ENCODE measurements at places on chromosomes 3 and 15. TPM values are rescaled to one million over a fixed set of nuclear protein-coding genes. Genes with fewer than 3 reads are reported as not detected.

Gene CD200
- 49.2 TPM for total RNA-seq

Gene EPHA6
- 12.8 TPM for total RNA-seq

Gene WNT5A
- 1.4 TPM for total RNA-seq

Gene VPS33B
- 22.7 TPM for total RNA-seq

Gene OIP5
- 8.5 TPM for total RNA-seq

Gene EXD1
- total RNA-seq: not detected

DNA sequence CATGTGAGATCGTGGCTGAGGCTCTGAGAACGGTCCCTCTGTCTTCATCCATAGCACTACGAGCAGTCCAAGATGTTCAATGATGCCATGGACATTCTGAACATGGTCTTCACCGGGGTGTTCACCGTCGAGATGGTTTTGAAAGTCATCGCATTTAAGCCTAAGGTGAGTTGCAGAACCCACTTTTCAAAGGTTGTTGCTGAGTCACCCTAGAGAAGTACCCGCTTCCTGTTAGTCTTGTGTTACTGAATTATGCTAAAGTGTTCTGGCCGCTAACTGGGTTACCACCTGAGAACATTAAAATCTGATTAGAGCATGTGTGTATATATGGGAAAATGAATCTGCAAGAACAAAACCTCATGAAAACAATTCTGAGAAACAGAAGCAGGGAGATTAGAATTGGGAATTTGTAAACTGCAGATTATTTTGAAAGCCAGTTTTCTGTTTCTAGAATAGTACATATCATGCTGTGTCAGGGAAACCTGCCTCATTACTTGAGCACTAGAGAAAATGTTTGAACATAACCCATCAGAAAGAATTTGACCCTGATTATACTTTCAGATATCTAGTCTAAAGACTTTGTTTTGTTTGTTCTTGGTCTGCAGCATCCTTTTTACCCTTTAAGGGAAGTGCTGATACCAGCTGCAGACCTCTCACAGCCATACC, 92.6 kb downstream of the CHDH start:
- DNase-seq: no peak

- no peak for DNase-seq
Observed at GRCh38 chr3:71863563-71864190, 78.7 kb upstream of the PROK2 start.

- no peak for DNase-seq
Observed at GRCh38 chr3:41464401-41464800, 265.1 kb downstream of the CTNNB1 start.

DNA sequence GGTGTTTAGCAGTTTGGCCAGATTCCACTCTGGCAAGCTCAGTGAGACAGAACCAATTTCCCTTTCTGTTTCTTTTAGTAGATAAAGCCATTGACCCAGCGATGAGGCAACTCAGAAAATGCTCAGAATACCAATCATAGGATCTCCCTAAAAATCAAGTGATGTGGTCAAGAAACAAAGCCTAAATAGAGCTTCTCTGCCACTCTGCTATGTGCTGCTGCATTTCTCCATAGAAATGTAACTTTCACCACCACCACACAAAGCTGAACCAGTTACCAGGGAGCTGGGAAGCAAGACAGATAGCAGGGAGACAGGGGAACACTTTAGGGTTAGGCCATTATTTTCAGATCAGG, 109.8 kb downstream of the RPL22L1 start:
- DNase-seq: no peak

DNA sequence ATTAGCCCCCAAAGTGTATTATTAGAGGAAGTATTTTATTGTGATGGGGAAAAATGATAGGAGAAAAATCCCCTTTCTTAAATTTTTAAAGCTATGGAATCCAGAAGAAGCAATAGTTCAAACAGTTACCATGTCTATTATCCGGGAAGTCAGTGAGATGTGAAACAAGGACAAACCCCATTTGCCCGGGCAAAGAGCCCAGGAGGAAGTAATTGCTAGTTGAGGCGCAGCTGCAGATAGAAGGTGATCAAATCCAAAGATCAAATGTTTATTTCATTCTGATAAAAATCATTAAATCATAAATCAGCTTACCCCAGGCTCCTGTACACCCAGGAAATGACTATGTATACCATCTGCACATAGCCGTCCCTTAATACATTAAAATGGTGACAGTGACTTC, 204.0 kb upstream of the CRBN start:
- no peak for DNase-seq

GRCh38 chr3:67017211-67017610, 19.1 kb downstream of the KBTBD8 start:
- peak; percentile 55 for DNase-seq

GRCh38 chr3:156158656-156159295, 38.4 kb downstream of the KCNAB1 start:
- no peak for DNase-seq

GRCh38 chr3:141782386-141782932, 19.3 kb downstream of the GRK7 start:
- DNase-seq: peak; percentile 55

DNA sequence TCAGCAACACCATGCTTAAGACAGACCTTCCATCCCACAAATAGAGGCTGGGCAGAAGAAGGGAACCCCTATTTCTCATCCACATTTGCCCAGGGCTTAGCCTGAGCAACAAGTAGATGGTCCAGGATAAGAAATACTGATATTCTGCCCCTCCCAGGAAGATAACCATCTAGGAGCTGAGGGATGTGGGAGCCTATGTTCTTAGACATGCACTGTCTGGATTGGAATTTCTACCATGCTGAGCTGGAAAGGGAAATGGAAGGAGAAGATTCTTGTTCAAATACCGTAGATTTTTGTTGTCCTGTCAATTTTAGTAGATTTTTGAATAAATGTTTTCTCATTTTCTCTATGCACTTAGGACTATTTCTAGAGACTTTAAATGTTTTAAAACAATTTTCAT, 450.7 kb upstream of the SEMA6D start:
- no peak for DNase-seq

- no peak for DNase-seq
Observed at GRCh38 chr3:13078163-13078905, 5.1 kb upstream of the IQSEC1 start.

DNA sequence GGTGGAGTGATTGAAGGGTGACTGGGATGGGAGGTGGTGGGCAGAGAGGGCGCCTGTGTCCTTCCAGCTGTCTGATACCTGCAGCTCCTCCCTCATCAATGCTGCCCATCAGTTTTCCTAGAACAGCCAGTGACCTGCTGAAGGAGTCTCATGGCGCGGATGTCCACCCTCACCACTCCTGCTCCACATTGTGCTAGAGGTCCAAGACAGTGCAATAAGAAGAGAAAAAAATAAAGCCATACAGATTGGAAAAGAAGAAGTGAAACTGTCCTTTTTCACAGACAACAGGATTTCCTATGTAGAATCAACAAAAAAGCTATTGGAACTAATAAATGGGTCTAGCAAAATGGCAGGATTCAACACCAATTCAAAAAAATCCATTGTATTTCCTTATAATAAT, 7.4 kb downstream of the ZDHHC19 start:
- DNase-seq: no peak

DNA sequence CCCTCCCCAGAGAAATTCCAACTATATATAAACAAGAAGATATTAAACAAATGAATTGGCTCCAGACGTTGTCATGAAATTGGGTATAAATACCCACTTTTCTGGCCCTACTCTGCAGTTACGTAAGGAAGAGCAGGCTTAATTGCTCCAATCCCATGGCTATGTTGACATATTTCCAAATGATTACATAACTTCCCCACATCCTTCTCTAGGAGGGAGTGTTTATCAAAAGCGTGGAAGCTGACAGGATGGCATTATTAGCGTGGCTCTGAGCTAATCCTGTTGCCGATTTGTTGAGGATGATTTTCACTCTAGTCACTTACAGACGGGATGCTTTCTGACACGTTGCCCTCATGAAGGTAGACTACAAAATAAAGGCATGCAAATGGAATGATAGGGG, 347.5 kb upstream of the TMCO5A start:
- no peak for DNase-seq

- DNase-seq: peak; percentile 82
Observed at GRCh38 chr3:46496746-46497555, 825 bp upstream of the RTP3 start.

- peak; percentile 47 for DNase-seq
Observed at GRCh38 chr3:2770451-2770850, 339.7 kb downstream of the IL5RA start.

GRCh38 chr3:65605876-65606432, 432.8 kb downstream of the MAGI1 start:
- DNase-seq: no peak

Measured in endodermal cell (in vitro differentiated cells).